NCI-H1930 (cell line): ENCODE measurements at places on chromosomes 1 and 21.
A peak's percentile ranks its signal among the peaks of the same experiment; 100 is the strongest.

- no peak for DNase-seq
Measured at GRCh38 chr1:112529301-112529700, 20.5 kb downstream of the WNT2B start.

- DNase-seq: no peak
Measured at GRCh38 chr1:171128463-171128862, 37.8 kb downstream of the FMO3 start.

GRCh38 chr1:93549811-93550210 is 101.9 kb downstream of the FNBP1L start:
- no peak for DNase-seq

- no peak for DNase-seq
Measured at GRCh38 chr1:93815366-93816110, 63.5 kb downstream of the DNTTIP2 start.

GRCh38 chr1:75964760-75965408 is 32.7 kb upstream of the ASB17 start:
- no peak for DNase-seq

GRCh38 chr1:208219098-208219658 is 25.0 kb downstream of the PLXNA2 start:
- no peak for DNase-seq

GRCh38 chr21:36647279-36648093 is 51.4 kb upstream of the SIM2 start:
- no peak for DNase-seq

- DNase-seq: no peak
Measured at GRCh38 chr1:99119188-99119587, 114.5 kb upstream of the PLPPR5 start.

GRCh38 chr21:37446552-37446951 is 80.0 kb downstream of the DYRK1A start:
- no peak for DNase-seq

GRCh38 chr1:207088701-207089626 is at the start of gene C4BPB:
C4BPB (plus strand) TSS chr1:207088860; CDS start chr1:207089532, 672 bp downstream.
- DNase-seq: no peak

DNA sequence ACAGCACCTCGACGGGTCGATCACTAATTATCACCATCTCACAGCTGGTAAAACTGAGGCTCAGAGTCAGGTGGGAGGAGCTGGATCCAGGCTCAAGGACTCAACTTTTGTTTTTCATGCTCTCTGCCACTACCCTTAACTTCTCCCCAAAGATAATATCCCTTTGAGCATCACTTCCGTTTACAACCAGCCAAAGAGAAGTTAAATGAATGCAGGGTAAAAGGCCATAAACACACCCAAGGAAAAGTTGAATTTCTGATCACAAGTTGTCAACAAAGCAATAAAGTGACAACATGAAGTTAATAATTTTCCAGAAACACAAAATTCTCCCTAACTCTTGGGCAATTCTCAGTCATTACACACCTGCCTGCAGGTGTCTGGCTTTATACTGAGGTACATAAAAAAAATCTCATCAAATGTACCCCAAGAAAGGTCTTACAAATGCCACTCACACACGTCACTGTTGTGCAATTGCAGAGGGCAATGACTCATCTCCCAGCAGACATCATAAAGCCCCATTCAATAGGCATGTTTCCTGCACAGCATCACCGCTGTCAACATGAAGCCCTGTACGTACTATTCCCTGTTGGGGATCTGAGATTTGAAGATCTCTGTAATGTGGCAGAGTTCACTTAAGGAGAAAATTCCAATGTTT is 3.4 kb downstream of the OR2T11 start:
- no peak for DNase-seq

DNA sequence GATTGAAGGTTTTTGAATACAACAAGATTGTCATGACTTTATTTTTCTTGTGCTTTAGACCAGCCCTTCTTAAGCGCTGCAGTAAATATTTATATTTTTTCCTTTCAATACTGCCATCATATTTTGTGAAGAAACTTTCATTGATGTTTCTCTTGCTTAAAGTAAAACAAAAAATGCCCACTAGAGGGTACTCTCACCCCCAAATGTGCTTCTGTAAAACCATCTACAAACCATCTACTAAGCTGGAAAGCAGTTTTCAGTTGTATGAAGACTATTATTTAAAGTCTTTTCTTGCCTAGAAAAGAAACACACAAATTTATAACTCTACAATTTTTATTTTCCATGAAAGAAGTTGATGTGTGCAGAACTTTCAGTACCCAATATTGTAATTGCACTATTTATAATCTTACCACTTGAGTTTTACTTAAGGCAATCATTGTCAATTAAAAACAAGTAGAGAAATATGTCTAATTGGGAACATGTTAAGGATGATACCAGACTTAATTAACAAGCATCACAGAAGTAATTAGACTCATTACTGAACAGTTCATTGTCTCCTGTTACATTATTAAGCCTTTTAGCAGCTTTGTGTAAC is 10.7 kb downstream of the LEPR start:
- DNase-seq: peak; percentile 33

- no peak for DNase-seq
Measured at GRCh38 chr1:2594641-2595131, 8.1 kb downstream of the PRXL2B start.
